Esophagus squamous epithelium (tissue), 5 donors: ENCODE measurements at places on chromosomes 1 and 21. TPM values are rescaled to one million over a fixed set of nuclear protein-coding genes. Genes with fewer than 3 reads are reported as not detected.

GRCh38 chr1:95308276-95309030 is 74.4 kb downstream of the RWDD3 start:
- no peak for DNase-seq
- H3K4me1 ChIP-seq = no peaks in the 10 kb centered on the region
- H3K27me3 ChIP-seq = no peaks in the 10 kb centered on the region
- no peaks in the 10 kb centered on the region for H3K36me3 ChIP-seq
- no peak overlapping the region for H3K4me3 ChIP-seq

The NBPF10 gene
- total RNA-seq = 2.9 TPM

The TMEM81 gene
- 1.4 TPM for total RNA-seq

GRCh38 chr1:227841096-227841495 is 25.6 kb downstream of the PRSS38 start:
- H3K4me1 ChIP-seq = no peaks in the 10 kb centered on the region
- no peak overlapping the region for H3K4me3 ChIP-seq
- H3K27me3 ChIP-seq = no peaks in the 10 kb centered on the region
- no peaks in the 10 kb centered on the region for H3K36me3 ChIP-seq

- H3K27me3 ChIP-seq = no peaks in the 10 kb centered on the region
- no peak for DNase-seq
- no peaks in the 10 kb centered on the region for H3K36me3 ChIP-seq
- peaks cover 7% of the 10 kb centered on the region for H3K4me1 ChIP-seq
- no peak overlapping the region for H3K27ac ChIP-seq
Measured at GRCh38 chr1:8031176-8031785, 5.2 kb upstream of the ERRFI1 start.
